Chondrocyte (in vitro differentiated cells): ENCODE measurements at places on chromosomes 11 and 22.

DNA sequence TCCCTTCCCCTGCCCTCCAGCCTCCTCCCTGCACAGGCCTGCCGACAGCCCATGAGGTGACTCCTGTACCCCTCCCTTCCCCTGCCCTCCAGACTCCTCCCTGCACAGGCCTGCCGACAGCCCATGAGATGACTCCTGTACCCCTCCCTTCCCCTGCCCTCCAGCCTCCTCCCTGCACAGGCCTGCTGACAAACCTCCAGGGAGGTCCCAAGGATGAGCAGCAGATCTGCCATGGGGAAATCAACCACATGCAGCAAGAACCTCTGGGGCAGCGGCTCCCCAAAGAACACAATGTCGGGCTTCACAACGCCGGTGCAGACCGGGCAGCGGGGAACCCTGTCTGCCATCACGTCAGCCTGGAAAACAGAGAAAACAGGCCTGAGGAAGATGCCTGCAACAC lies 12.3 kb downstream of the SIRT3 start:
- no peak for DNase-seq

- no peak for DNase-seq
Observed at GRCh38 chr11:78635814-78636506, 61.3 kb upstream of the NARS2 start.

- no peak for DNase-seq
Observed at GRCh38 chr11:59336176-59336575, 22.5 kb upstream of the OR5AN1 start.

DNA sequence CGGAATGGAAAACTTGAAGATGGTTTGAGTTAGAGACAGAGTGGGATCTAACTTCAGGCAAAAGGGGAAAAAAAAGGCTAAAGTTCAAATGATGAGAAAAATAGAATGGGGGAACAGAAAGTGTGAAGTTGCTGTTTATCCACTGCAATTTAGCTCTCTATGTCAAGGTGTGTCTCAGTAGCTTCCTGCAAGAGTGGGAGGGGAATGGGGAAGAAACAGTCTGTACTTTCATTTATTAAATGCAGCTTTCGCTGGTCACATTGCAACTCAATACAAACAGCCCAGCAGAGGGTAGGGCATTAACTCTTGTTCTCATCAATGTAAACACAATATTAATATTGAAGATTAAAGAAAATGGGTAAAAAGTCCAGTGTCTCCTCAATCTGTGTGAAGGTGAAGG lies 214.7 kb upstream of the SYN3 start:
- DNase-seq: no peak
